ENCODE measurements at places on chromosomes 4 and X.
A peak's percentile ranks its signal among the peaks of the same experiment; 100 is the strongest.

DNA sequence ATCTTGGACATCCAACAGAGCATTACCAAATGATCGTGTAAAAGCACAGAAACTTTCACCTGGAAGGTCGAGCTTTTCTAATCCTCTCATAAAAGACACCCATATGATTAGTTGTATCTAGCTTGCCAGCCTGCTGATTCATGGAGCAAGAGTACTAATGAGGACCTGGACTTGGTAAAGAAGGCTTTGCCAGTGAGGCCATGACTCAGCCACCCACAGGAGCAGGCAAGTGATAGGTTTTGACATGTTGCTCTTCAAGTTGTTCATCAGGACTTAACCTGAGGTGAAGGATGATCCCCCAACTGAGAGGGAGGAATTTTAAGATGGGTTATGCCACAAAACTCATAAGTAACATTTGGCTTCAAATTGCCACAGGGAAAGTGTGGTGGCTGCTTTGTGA is 24.7 kb upstream of the EPGN start:
- DNase-seq = no peak

DNA sequence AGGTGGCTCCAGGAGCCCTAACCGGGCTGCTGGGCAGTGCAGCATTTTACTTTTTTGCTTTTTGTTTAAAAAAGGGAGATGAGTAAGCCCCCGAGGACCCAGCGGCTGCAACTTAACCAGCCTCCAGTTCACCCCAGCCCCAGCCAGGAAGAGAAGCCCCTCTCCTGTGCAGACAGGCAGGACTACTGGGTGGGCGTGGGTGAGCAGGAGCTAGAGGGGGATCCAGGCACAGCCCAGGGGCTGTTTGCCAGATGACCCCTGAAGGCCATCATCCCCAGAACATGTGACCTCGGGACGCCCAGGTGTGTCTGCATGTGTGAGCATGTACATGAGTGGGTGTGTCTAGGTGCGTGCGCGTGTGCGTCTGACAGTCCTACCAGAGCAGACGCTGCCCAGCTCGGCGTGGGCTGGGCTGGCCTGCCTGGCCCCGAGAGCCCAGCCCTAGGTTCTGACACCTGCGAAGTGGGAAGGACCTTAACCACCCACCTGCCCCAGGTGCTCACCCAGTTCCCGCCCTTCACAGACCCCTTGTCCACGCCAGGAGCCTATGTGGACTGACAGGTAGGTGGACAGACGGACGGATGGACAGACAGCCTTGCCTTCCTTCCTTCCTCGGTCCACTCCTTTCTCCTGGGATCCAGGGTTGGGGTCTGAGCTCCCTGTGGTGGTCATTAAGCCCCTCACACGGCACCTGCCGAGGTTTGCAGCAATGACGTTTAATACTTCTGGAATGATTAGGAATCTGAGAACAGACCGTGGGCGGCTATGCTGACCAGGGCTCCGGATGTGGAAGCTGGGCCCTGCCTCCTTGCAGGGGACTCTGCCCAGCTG is 7.8 kb upstream of the HAUS3 start:
- no peak for DNase-seq

- no peak for DNase-seq
Observed at GRCh38 chr4:163772238-163772637, 277.7 kb downstream of the TMA16 start.

DNA sequence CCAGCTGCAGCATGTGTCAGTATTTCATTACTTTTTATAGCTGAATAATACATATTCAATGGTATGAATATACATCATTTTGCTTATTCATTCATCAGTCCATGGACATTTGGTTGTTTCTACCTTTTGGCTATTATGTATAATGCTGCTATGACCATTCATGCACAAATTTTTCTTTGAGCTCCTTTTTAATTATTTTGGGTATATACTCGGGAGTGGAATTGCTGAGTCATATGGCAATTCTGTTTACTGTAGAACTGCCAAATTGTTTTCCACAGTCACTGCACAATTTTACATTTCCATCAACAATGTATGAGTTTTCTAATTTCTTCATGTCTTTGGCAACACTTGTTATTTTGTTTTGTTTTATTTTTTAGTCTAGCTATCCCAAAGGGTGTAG is 405.9 kb upstream of the PITX2 start:
- DNase-seq = no peak

GRCh38 chr4:3252831-3253641 is 4.1 kb downstream of the MSANTD1 start:
- no peak for DNase-seq

DNA sequence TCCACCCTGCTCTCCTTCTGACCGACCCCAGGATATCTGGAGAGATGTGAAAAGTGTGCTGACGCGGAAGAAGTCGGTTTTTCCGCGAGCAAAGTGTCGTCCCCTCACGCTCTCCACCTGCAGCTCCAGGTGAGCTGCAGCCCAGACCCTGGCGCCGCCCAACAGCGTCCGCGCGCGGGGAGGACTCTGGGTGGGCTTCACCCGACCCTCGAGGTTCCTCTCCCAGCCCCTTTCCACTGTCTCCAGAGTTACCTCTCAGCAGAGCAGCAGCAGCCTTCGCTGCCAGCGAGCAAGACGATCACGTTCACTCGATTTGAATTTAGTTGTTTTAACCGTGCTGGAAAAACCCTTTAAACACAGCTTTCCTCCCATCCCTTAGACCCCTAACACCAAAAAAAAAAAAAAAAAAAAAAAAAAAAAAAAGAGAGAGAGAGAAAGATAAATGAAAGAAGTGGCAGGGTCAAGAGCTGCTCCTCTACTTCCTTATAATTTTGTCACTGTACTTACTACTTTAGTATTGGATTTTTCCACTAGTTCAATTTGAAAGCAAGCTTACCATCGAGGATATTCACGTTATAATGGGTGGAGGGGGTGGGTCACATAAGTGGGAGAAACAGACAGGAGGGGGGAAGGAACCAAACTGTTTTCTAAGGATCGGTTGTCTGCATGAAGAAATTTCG is 758 bp upstream of the NR3C2 start:
- peak; percentile 36 for DNase-seq

DNA sequence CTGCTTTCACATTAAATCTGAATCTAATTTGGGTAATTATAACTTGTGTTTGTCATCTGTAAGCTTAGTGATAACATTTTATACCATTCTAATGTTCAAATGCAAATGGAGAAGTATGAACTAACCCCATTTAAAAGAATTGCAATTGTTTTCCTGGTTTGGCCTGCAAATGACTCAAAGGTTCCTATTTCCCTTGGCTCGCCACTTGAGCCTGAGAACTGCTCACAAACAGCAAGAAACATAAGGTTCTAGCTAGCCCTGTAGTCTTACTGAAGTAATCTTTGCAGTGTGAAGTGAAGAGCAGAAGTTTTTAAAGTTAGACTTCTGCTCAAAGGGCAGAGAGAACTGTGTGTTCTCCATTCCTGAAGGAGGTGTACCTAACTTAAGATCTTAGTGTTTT is 27.2 kb downstream of the UPRT start:
- no peak for DNase-seq

DNA sequence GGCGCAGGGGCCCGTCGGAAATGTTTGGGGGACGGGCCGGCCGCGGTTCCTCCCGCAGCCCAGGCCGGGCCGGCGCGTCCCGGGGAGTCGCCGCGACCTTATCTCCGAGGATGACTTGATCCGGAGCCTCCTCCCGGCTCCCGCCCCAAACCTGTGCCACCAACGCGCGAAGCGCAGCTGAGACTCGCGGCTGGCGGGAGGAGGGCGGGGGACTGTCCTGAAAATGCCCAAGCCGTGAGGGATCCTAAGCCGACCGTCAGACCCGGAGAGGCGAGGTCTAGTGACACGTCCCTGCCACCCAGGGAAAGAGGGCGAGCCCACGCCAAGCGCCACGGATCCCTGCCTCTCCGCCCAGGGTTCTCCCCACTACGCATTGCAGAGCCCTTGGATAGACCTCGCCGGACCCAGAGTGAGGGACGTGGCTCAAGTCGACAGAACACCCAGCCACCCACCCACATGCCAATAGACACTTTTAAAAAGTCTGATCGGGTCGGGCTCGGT is 26.9 kb downstream of the UTP14A start:
- no peak for DNase-seq

GRCh38 chr4:876780-877179 is 50.9 kb upstream of the CPLX1 start:
- DNase-seq = no peak

DNA sequence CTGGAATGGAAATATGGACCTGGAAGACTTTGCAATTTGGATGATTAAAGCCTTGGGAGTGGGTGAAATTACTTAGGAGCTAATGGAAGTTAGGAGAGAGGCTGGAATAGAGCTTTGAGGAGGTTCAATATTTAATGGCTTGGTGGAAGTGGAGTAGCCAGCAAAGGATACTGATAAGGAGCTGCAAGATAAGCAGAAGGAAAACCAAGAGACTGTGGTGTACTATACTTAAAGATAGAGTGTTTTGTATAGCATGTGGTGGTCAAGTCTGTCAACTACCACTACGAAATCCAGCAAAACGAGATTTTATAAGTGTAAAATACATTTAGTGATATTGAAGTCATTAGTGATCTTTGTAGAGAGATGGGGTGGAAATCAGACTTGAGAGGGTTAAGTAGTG is 54.0 kb upstream of the TMLHE start:
- DNase-seq = no peak

- DNase-seq = no peak
Observed at GRCh38 chr4:87543835-87544461, 14.8 kb upstream of the SPARCL1 start.

DNA sequence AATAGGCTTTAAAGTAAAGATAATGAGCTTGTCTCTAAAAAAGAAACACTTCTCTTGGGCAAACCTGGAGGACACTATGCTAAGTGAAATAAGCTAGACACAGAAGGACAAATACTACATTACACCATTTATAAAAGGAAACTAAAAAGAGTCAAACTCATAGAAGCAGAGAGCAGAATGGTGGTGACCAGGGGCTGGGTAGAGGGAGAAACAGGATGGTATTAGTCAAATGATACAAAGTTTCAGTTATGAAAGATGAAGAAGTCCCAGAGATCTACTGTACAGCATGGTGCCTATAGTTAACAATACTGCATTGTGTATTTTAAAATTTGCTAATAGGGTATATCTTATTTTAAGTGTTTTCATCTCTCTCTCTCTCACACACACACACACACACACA is 28.5 kb downstream of the ACSL4 start:
- no peak for DNase-seq

GRCh38 chrX:124358800-124359383 is 12.5 kb downstream of the SH2D1A start:
- no peak for DNase-seq
